ENCODE measurements at places on chromosomes 3 and 15. TPM values are rescaled to one million over a fixed set of nuclear protein-coding genes. Genes with fewer than 3 reads are reported as not detected.
A peak's percentile ranks its signal among the peaks of the same experiment; 100 is the strongest.

DNA sequence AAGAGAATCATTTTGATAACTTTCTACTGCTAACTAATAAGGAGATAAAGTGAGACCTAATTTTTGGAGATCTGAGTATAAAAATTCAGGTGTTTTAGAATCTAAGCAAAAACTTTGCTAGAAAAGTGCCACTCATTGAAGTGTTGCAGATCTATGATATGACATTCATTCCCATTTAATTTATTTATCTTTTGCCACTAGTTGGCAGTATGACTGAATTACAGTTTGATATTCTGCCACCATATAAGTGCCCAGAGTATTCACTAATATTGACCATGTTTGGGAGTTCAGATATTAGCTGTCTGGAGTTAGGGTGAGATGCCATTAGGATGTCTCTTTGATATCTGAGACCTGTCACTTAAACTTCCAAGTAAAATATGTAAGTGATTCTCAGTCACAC, 251.3 kb upstream of the GBE1 start:
- no peak for DNase-seq
- H3K4me3 ChIP-seq, result no peak overlapping the region
- H3K36me3 ChIP-seq, result no peaks in the 10 kb centered on the region
- H3K27me3 ChIP-seq, result no peaks in the 10 kb centered on the region

- no peaks in the 10 kb centered on the region for H3K36me3 ChIP-seq
- H3K4me3 ChIP-seq, result no peak overlapping the region
- H3K27me3 ChIP-seq, result no peaks in the 10 kb centered on the region
- H3K4me1 ChIP-seq, result no peaks in the 10 kb centered on the region
- no peak for DNase-seq
Observed at GRCh38 chr3:110813541-110813940, 258.1 kb upstream of the NECTIN3 start.

TICRR gene
- not detected for total RNA-seq

DNA sequence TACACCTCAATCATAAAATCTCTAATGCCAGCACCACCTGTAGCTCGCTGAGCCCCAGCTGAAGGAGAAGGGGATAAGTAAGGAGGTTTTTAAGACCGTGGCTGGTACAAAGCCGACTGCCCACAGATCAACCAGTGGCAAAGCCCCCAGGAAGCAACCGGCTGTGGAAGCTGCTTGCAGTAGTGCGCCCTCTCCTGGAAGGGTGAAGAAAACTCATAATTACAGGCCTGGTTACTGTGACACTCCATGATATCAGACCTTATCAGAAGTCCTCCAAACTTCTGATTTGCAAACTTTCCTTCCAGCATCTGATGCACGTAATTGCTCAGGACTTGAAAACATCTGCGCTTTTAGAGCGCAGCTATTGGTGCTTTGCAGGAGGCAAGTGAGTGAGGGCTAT, 63.1 kb upstream of the MCTP2 start:
- no peaks in the 10 kb centered on the region for H3K27me3 ChIP-seq
- DNase-seq, result no peak
- H3K36me3 ChIP-seq, result no peaks in the 10 kb centered on the region
- H3K27ac ChIP-seq, result no peak overlapping the region
- no peak overlapping the region for H3K4me3 ChIP-seq

DNA sequence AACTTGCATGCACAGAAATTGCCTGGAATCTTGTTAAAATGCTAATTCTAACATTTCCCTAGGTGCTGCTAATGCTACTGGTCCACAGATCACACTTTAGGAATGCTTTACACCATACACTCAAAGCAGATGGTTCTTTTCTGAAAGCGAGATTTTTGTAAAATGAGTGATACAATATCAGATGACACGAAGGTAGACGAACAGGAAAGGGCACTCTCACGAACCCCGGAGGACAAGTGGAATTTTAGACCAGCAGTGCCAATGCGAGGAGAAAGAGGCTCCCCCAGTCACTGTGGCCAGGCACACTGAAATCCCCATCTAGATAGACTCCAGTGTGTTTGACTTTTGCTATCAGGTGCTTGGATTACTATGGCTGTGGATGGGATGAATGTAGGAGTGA, 21.0 kb downstream of the FAIM start:
- no peak overlapping the region for H3K4me3 ChIP-seq
- peaks cover 38% of the 10 kb centered on the region for H3K36me3 ChIP-seq
- no peaks in the 10 kb centered on the region for H3K27me3 ChIP-seq
- H3K4me1 ChIP-seq, result no peaks in the 10 kb centered on the region
- DNase-seq, result no peak

DNA sequence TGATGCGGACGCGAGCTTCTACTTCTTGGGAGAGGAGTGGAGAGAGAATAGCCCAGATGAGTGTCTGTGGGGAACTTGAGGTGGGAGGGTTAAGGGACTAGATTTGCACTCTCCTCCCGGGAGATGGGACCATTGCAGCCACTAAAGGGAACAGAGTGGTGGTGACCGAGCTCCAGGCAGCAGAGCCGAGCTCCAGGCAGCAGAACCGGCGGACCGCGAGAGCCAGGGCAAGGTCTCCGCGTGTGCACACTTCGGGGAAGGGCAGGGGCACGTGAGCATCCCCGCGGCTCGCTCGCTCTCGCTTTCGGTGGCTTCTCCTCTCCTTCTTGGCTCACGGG, 1.1 kb downstream of the IGDCC3 start:
- DNase-seq, result no peak
- H3K36me3 ChIP-seq, result no peaks in the 10 kb centered on the region
- H3K27me3 ChIP-seq, result no peaks in the 10 kb centered on the region
- peaks cover 10% of the 10 kb centered on the region for H3K4me1 ChIP-seq
- peak overlapping the region; percentile 81 for H3K4me3 ChIP-seq

CCRL2 gene
- not detected for total RNA-seq

DNA sequence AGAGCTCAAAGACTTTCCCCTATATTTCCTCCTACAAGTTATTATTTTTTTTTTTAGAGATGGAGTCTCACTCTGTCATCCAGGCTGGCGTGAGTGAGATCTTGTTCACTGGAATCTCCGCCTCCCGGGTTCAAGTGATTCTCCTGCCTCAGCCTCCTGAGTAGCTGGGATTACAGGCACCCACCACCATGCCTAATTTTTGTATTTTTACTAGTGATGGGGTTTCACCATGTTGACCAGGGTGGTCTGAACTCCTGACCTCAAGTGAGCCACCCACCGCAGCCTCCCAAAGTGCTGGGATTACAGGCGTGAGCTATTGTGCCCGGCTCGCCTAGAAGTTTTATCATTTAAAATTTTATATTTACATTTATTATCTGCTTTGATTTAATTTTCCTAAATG, 5.9 kb downstream of the AKAP13 start:
- H3K4me1 ChIP-seq, result no peaks in the 10 kb centered on the region

DNA sequence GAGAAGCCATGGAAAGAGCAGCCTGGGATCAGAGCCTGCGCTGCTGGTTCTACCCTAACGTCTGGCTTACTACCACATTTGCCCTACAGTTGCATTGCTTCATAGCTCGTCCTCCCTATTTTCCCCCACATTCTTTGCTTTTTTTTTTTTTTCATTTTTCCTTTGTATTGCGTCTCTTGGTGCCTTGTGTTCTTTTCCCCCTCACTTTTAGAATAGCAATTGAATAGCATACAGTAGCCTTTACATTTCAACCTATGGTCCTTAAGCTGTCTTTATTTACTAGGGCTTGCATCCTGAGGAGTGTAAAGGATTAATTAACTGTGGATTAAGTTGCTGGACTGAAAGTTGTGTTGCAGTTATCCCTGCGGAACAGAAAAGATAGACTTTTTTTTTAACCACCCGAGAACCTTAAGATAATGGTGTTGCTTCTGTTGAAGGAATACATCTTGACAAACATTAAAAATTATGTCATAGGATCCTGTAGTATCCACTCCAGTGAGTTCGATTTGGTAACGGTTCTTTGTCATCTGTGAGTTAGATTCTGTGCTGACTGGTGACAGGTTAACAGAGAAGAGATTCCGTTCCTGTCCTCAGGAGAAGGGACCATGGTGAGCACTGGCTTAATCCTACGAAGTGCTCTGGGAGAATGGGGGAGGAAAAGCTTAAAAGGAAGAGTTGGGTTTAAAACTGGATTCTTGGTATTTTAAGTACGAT, 417.4 kb upstream of the NAALADL2 start:
- no peaks in the 10 kb centered on the region for H3K36me3 ChIP-seq
- no peaks in the 10 kb centered on the region for H3K4me1 ChIP-seq
- H3K27me3 ChIP-seq, result no peaks in the 10 kb centered on the region
- DNase-seq, result no peak
- peak overlapping the region; percentile 90 for H3K27ac ChIP-seq

DNA sequence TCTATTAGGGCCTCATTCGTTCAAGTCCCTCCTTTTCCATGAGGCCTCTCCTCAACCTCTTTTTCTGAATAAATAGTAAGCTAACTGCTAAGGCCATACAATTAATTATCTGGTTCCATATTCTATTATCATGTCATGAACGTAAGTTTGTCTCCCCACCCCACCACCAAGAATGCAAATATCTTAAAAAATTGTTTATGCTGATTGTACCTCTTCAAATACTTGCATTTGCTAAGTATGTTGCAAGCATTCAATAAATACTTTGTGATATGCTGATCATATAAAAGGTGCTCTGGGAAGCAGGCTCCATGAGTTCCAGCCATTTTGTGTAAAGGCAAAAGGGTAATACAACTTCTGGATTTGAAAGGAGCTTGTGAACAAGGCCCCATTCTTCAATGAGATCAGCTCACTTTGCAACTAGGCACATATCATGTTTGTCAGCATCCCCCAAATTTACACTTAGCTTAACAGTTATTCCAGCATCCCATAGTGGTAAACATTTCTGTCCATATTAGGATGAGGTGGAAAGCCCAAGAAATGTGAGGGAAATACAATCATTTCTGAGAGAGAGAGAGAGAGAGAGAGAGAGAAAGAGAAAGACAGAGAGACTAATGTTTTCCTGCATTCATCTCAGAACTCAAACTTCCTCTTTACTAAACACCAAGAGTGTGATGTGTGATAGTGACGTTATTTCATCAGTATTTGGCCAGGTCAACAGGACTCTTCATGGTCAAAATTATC, 33.2 kb downstream of the SLC12A8 start:
- no peak overlapping the region for H3K4me3 ChIP-seq
- H3K36me3 ChIP-seq, result no peaks in the 10 kb centered on the region
- no peaks in the 10 kb centered on the region for H3K4me1 ChIP-seq
- H3K27ac ChIP-seq, result no peak overlapping the region
- DNase-seq, result no peak

KLHL6 gene
- 1.5 TPM for total RNA-seq

- no peaks in the 10 kb centered on the region for H3K36me3 ChIP-seq
- no peak for DNase-seq
- no peaks in the 10 kb centered on the region for H3K27me3 ChIP-seq
- H3K4me3 ChIP-seq, result no peak overlapping the region
Observed at GRCh38 chr15:82880704-82881103, 71.3 kb downstream of the WHAMM start.

- H3K4me1 ChIP-seq, result peaks cover 6% of the 10 kb centered on the region
- H3K27me3 ChIP-seq, result no peaks in the 10 kb centered on the region
- no peak for DNase-seq
- H3K4me3 ChIP-seq, result no peak overlapping the region
Observed at GRCh38 chr15:64713592-64713991, 61.8 kb downstream of the RBPMS2 start.

- H3K27ac ChIP-seq, result no peak overlapping the region
- H3K4me3 ChIP-seq, result no peak overlapping the region
- no peaks in the 10 kb centered on the region for H3K27me3 ChIP-seq
- H3K4me1 ChIP-seq, result no peaks in the 10 kb centered on the region
- DNase-seq, result no peak
Observed at GRCh38 chr15:22794621-22795167, 8.2 kb downstream of the NIPA1 start.

Measured in ascending aorta (tissue), 2 donors.